ENCODE measurements at places on chromosomes 2 and 18. TPM values are rescaled to one million over a fixed set of nuclear protein-coding genes. Genes with fewer than 3 reads are reported as not detected.

- H3K4me1 ChIP-seq, result no peaks in the 10 kb centered on the region
- no peaks in the 10 kb centered on the region for H3K27me3 ChIP-seq
- no peak overlapping the region for H3K4me3 ChIP-seq
- DNase-seq, result no peak
- H3K27ac ChIP-seq, result no peak overlapping the region
Observed at GRCh38 chr2:140274891-140275290, 1494.7 kb upstream of the NXPH2 start.

GRCh38 chr2:134341476-134341875 is 87.6 kb downstream of the MGAT5 start:
- no peak overlapping the region for H3K4me3 ChIP-seq
- no peak for DNase-seq
- H3K36me3 ChIP-seq, result peaks cover 60% of the 10 kb centered on the region

GRCh38 chr2:66875941-66876462 is 441.1 kb downstream of the MEIS1 start:
- no peak overlapping the region for H3K4me3 ChIP-seq
- H3K4me1 ChIP-seq, result no peaks in the 10 kb centered on the region
- no peaks in the 10 kb centered on the region for H3K27me3 ChIP-seq
- H3K36me3 ChIP-seq, result no peaks in the 10 kb centered on the region

DNA sequence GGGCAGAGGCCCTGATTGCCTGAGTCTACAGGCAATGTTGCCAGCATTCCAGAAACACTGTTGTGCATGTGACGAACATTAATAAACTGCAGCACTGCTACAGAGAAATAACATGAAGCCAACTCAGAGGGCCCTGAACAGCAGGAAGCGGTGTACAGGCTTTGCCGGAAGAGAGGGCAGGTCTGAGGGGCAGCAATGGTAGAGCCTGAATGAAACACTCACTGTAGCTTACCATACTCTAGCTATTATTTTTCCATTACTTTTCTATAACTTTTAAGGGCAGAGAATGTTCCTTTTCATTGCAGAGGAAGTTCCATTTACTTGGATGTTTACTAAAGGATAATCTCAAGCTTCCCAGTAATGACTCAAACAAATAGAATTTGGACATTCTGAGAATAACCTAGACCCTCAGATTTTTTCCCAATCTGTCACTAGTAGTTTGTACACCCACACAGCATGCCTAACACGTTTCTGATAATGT is 150.4 kb downstream of the MTX2 start:
- DNase-seq, result no peak
- H3K4me3 ChIP-seq, result no peak overlapping the region
- no peak overlapping the region for H3K27ac ChIP-seq
- H3K36me3 ChIP-seq, result no peaks in the 10 kb centered on the region
- peaks cover 22% of the 10 kb centered on the region for H3K27me3 ChIP-seq

DNA sequence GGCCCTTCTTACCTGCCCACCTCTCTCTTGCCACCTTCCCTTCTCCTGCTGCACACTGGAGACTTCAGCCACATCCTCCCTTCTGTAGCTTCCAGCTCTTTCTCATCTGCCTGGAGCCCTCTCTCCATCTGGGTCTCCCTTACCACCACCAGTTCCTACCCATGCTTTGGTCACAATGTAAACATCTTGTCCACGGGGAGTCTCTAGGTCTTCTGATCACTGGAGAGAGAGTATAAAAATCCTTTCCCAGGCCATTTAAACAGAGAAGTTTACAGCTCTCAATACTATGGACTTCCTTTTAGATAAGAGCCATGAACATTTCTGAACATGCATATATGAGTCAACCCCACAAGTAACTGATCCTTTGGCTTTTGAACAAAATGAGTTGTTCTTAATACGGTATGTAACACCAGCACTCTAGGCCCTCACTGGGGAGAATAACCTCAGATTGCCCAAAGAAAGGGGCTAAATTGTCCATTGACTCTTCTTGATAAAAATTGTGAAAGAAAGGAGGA is 5.8 kb downstream of the ARHGAP25 start:
- H3K4me1 ChIP-seq, result peaks cover 78% of the 10 kb centered on the region
- H3K27ac ChIP-seq, result peak overlapping the region; percentile 86
- H3K36me3 ChIP-seq, result peaks cover 62% of the 10 kb centered on the region
- peak; percentile 21 for DNase-seq
- H3K4me3 ChIP-seq, result peak overlapping the region; percentile 12

DNA sequence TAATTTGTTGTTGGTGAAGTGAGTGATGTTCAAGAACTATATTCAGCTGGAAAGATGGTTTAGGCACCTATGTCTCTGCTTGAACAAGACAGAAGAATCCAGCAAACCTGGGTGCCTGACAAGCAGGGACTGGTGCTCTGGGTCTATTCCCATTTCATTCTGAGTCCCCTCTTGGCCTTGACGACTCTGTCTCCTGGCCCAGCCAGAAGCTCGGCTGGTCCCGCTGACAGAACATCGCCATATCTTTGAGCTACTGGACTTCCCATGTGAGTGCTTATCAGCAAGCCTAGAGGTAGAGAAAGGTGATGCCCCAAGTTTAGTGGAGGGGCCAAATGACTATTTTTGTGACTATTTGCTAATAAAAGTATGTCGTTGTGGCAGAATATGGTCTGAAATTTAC is 48.2 kb downstream of the SDC1 start:
- H3K4me1 ChIP-seq, result no peaks in the 10 kb centered on the region
- H3K27ac ChIP-seq, result no peak overlapping the region
- H3K36me3 ChIP-seq, result no peaks in the 10 kb centered on the region
- DNase-seq, result no peak
- no peaks in the 10 kb centered on the region for H3K27me3 ChIP-seq

GRCh38 chr2:174524527-174524926 is 37.7 kb upstream of the GPR155 start:
- peaks cover 6% of the 10 kb centered on the region for H3K27me3 ChIP-seq
- no peak for DNase-seq
- no peak overlapping the region for H3K27ac ChIP-seq
- peaks cover 15% of the 10 kb centered on the region for H3K4me1 ChIP-seq
- H3K4me3 ChIP-seq, result no peak overlapping the region

DNA sequence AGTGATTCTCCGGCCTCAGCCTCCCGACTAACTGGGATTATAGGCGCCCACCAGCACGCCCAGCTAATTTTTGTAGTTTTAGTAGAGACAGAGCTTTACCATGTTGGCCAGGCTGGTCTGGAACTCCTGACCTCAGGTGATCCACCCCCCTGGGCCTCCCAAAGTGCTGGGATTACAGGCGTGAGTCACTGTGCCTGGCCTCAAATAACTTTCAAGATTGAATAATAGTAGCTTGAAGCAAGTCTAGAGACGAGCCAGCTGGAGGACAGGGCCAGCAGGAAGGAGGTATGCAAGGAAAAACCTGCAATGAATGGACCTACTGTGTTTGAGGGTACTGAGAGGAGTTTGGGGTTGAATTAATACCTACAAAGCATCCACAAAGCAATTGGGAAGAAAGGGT is 87.5 kb downstream of the MSH2 start:
- H3K4me3 ChIP-seq, result no peak overlapping the region
- H3K27me3 ChIP-seq, result no peaks in the 10 kb centered on the region
- no peak for DNase-seq

- H3K36me3 ChIP-seq, result no peaks in the 10 kb centered on the region
- H3K27ac ChIP-seq, result no peak overlapping the region
- H3K27me3 ChIP-seq, result peaks cover 12% of the 10 kb centered on the region
- DNase-seq, result no peak
- no peak overlapping the region for H3K4me3 ChIP-seq
- H3K4me1 ChIP-seq, result peaks cover 18% of the 10 kb centered on the region
Observed at GRCh38 chr2:222842491-222843174, 18.2 kb upstream of the ACSL3 start.

DNA sequence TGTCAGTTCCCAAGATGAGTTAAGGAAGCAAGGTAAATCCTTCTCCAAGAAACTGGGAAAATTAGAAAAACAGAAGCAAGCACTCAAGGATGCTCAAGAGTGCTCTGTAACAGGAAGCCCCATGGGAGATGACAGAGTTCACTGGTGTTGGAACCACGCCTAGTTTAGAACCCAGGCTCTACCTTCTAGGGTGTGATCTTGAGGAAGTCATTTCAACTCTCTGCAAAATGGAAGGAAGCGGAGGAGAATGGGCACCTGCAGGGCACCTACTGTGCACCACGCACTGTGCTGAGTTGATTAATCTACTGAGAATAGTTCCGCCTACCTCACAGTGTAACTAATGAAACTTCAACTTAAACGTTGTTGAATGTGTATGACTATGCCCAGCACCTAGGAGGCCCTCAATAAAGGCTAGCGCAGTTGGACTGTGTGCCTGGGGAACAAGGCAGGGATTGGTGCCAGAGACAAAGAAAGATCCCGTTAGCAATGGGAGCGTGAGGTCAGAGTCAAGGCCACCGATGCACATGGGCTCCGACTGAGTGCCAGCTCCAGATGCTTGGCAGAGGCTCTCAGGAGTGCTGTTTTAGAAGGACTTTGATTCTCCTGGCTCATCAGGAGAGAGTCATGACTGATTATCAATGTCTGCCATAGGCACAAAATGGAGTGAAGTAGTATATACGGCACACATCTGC is 93.7 kb downstream of the MAPK4 start:
- no peaks in the 10 kb centered on the region for H3K4me1 ChIP-seq
- H3K36me3 ChIP-seq, result no peaks in the 10 kb centered on the region
- no peak overlapping the region for H3K27ac ChIP-seq
- DNase-seq, result no peak
- H3K27me3 ChIP-seq, result no peaks in the 10 kb centered on the region

- no peaks in the 10 kb centered on the region for H3K27me3 ChIP-seq
- H3K27ac ChIP-seq, result no peak overlapping the region
- no peak overlapping the region for H3K4me3 ChIP-seq
- H3K36me3 ChIP-seq, result no peaks in the 10 kb centered on the region
- no peak for DNase-seq
Observed at GRCh38 chr2:182132605-182133004, 147.0 kb downstream of the PPP1R1C start.

- H3K36me3 ChIP-seq, result no peaks in the 10 kb centered on the region
- peaks cover 14% of the 10 kb centered on the region for H3K27me3 ChIP-seq
- no peak for DNase-seq
- peaks cover 4% of the 10 kb centered on the region for H3K4me1 ChIP-seq
- no peak overlapping the region for H3K4me3 ChIP-seq
Observed at GRCh38 chr2:3094999-3095958, 282.3 kb downstream of the EIPR1 start.

DNA sequence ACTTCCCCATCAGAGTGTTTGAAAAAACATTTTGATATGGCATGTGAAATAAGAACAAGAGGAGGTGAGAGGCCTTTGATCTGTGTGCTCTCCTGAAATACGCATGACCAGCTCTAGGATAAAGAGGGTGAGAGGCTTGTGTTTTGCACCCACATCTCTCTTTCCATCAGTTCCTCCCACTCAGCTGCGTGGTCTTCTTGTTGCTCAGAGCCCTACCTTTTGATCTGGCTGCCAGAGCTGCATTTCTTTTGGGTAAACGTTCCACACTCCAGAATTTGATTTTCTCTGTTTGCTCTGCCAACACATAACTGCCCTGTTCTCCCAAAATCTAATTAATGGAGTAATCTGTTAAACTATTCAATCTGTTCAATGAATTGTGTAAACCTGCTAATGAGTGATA is 72.0 kb upstream of the FN1 start:
- no peaks in the 10 kb centered on the region for H3K36me3 ChIP-seq
- no peak overlapping the region for H3K4me3 ChIP-seq
- H3K4me1 ChIP-seq, result no peaks in the 10 kb centered on the region
- no peak for DNase-seq
- no peak overlapping the region for H3K27ac ChIP-seq

DNA sequence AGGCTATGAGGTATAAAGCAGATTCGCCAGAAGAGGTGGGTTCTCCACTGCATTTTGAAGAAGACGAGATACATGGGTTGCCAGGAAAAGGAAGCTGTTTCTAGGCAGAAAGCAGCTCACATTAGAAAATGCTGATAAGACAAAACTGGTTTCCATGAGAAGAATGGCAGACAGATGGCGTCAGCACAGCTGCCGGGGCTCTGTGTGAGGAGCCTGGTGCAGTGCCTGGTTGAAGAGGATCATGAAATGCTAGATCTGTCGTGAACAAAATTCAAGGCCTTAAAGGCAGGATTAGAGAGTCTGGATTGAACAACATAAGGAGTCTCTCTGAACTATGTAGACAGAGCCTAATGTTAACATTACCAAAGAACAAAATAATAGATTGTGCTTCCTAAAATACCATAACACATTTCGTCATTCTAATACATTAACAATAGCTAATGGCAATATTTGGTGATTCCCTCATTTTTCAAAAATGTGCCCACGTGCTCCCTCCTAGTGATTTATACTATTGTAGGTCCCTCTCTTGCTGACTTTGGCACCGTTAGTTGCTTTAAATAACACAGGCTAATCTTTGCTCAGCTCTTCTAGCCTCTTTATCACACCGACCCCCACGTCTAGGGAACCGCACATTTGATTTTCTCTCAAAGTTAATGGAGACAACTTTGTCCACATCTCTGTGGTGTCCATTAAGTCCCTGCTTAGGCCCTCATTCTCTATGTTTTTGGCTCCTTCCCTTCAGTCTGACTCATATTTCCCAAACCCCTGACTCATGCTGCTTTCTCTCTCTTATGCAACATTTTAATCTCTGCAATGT is 38.2 kb downstream of the EFEMP1 start:
- no peaks in the 10 kb centered on the region for H3K4me1 ChIP-seq
- no peaks in the 10 kb centered on the region for H3K36me3 ChIP-seq
- H3K27me3 ChIP-seq, result peaks cover 2% of the 10 kb centered on the region
- DNase-seq, result no peak
- no peak overlapping the region for H3K27ac ChIP-seq

GRCh38 chr18:39845631-39846030 is 2109.4 kb upstream of the PIK3C3 start:
- no peaks in the 10 kb centered on the region for H3K4me1 ChIP-seq
- H3K27ac ChIP-seq, result no peak overlapping the region
- H3K27me3 ChIP-seq, result peaks cover 11% of the 10 kb centered on the region
- H3K4me3 ChIP-seq, result no peak overlapping the region

- no peaks in the 10 kb centered on the region for H3K36me3 ChIP-seq
- no peak overlapping the region for H3K27ac ChIP-seq
- H3K27me3 ChIP-seq, result no peaks in the 10 kb centered on the region
Observed at GRCh38 chr18:75277610-75277928, 67.0 kb downstream of the TSHZ1 start.

Gene LHCGR
- total RNA-seq, result not detected

Gene IL37
- not detected for total RNA-seq

Gene LCT
- total RNA-seq, result 0.34 TPM

Gene KCNF1
- not detected for total RNA-seq

Gene SP5
- not detected for total RNA-seq

Gene C2orf78
- total RNA-seq, result not detected

Gene RSAD2
- 72.4 TPM for total RNA-seq

Data from activated CD8-positive, alpha-beta T cell treated with anti-CD3 and anti-CD28 coated beads, Interleukin-2, amount 10 ng/mL, durations not matched to agents 7 days and 5 days (primary cell).